T-helper 2 cell (primary cell): ENCODE measurements at places on chromosomes 6 and 20.

DNA sequence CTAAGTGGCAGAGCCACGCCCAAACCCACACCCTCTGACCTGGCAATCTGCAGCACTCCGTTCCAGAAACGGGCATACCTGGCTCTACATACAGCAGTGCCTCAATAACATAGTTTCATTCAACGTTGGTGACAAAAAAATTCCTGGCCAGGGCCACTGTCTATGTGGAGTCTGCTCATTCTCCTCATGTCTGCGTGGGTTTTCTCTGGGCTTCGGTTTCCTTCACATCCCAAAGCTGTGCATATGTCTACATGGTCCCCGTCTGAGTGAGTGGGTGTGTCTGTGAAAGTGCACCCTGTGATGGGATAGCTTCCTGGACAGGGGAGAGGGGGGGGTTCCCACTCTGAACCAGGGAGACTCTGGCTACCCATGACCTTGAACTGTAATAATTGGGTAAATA lies 2.1 kb downstream of the KIAA0319 start:
- DNase-seq, result no peak

DNA sequence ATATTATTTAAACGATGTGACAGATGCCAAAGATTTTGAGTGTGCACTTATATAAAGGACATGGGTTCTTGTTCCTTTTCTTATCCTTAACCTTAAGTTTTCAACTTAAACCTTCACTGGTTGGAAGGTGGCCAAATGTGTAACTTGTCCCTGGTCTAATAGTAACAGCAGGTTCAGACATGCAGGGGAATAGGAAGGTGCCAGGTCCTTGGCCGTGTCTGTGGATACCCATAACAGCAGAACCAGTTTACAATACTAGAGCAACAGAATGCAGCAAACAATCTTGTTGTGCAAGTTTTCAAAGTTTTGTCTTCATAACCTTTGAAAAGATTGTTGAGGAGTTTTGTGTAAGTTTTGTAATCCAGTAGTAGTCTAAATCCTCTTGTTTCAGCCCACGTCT lies 4.4 kb downstream of the MYB start:
- DNase-seq, result no peak

DNA sequence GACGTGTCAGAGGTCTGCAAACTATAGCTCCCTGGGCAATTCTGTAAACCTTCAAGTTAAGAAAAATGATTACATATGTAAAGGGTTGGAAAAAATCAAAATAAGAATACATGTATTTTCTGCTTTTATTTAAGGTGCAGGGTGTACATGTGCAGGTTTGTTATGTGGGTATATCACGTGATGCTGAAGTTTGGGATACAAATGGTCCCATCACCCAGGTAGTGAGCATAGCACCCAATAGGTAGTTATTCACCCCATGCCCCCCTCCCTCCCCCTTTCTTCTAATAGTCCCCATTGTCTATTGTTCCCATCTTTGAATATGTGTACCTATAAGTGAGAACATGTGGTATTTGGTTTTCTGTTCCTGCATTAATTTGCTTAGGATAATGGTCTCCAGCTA lies 51.1 kb upstream of the GCM1 start:
- no peak for DNase-seq

DNA sequence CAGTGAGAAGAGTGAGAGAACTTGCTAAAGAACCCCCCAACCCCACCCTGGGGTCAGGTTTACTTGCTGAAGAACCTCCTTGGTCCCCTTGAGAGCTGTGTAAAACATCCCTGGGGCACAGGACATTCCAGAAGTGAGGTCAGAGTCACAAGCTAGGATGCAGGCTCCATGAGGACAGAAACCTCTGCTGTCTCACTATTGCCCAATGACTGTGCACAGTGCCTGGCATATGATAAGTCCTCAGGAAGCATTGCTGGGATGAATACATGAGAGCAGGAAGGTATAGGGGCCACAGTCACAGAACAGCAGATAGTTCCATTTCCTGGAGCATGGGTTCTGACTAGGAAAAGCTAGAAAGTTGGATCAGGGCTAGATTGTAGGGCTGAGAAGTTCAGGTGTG lies 18.4 kb downstream of the NT5E start:
- no peak for DNase-seq
